ENCODE measurements at places on chromosomes 16 and 17.

GRCh38 chr16:7914748-7915147 is 582.1 kb downstream of the RBFOX1 start:
- DNase-seq, result no peak

DNA sequence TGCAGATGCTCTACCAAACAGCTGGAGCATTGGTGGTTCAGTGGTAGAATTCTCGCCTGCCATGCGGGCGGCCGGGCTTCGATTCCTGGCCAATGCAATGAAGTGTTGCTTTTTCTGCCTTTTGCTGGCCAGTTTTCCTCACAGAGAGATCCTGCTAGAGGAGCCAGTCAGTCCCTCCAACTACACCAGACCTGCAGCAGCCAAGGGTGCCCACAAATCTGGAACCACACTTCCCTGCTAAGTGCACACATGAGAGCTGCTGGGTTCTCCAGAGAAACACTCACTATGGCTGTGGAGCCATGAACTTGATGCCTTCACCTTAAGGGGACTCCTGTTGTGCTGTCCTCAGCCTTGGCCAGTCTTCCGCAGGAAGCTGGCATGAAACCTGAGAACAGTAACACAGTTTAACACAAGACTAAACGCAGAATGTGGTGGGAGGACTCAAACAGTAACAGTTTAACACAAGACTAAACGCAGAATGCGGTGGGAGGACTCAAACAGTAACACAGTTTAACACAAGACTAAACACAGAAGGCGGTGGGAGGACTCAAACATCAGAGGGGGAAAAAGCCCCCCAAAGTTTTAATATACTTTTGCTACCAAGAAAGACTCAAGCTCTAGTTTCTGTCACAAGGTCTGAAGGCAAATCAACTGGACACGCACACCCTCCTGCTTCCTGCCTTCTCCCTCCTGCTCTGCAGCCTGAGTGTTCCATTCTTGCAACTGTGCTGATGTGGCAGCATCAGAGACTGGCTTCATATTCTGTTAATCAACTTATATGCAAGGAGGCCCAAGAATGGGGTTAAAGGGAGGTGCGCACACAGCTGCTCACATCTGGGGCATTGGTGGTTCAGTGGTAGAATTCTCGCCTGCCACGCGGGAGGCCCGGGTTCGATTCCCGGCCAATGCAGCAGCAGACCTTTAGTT is 12.0 kb downstream of the VAC14 start:
- peak; percentile 88 for DNase-seq

GRCh38 chr17:81065500-81065899 is 30.5 kb downstream of the BAIAP2 start:
- DNase-seq, result peak; percentile 20

- peak; percentile 92 for DNase-seq
Observed at GRCh38 chr16:788399-789126, at the start of gene CHTF18. CHTF18 (plus strand) TSS chr16:788620; CDS start chr16:788685, 65 bp downstream.

GRCh38 chr17:39752241-39752881 is 14.6 kb downstream of the GRB7 start:
- DNase-seq, result no peak

GRCh38 chr17:68732301-68732749 is 131.2 kb upstream of the FAM20A start:
- DNase-seq, result peak; percentile 47

DNA sequence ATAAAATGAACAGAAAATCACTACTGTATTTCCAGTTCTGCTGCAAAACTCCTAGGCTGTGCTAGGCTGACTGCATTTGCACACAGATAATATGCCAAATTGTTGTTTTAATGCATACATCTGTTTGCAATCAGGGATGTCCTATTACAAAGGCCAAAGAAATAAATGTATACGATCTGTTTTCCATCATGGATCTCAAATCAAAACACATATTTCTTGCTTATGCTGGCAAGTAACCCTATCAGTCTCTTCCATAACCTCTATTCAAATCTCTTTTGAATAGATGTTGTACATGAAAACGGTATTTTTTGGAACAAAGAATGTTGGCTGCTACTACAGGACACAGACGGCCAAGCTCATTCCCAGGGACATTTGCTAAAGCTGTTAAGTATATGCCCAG is 56.6 kb downstream of the DUSP14 start:
- peak; percentile 3 for DNase-seq

DNA sequence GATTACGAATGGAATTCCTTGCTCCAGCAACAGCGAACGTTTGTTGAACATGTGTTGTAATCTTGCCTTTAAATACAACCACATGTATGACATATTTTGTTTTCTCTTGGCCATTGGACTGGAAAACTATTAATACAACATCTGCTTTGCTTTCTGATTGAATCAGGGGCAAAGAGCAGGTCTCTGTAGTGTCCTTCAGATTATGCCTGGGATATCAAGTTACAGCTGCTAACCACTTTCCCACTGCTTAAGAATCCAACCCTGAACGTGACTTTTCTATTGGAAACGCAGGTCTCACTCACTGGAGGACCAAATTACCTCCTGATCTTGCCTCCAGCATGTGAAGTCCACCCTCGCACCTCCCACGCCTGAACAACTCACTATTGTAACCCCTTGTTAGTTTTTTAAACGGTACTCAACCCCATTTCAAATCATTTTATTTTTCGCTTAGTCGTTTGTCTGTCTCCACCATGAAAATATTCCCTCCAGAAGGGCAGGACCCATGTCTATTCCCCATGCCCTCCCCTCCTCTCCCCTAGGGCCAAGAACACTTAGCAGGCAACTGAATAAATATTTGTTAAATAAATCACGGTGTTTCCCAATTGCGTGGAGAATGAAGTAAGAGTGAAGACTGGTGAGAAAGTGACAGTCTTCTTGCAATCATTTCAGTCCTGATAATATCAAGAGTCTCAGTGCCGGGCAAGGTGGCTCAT is 57.4 kb upstream of the MRTFB start:
- peak; percentile 92 for DNase-seq

- no peak for DNase-seq
Observed at GRCh38 chr17:57926723-57927047, 28.5 kb downstream of the CUEDC1 start.

DNA sequence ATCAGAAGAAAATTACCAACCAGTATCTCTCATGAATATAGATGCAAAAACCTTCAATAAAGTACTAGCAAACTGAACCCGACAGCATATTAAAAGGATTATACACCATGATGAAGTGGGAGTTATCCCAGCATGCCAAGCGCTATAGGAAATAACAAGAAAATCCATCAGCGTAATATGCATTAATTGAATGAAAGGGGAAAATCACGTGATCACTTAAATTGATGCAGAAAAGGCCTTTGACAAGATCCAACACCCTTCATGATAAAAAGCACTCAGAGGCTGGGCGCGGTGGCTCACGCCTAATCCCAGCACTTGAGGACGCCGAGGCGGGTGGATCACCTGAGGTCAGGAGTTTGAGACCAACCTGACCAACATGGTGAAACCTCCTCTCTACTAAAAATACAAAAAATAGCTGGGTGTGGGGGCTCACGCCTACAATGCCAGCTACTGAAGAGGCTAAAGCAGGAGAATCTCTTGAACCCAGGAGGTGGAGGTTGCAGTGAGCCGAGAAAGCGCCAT is 4.8 kb downstream of the CTRB2 start:
- DNase-seq, result no peak

DNA sequence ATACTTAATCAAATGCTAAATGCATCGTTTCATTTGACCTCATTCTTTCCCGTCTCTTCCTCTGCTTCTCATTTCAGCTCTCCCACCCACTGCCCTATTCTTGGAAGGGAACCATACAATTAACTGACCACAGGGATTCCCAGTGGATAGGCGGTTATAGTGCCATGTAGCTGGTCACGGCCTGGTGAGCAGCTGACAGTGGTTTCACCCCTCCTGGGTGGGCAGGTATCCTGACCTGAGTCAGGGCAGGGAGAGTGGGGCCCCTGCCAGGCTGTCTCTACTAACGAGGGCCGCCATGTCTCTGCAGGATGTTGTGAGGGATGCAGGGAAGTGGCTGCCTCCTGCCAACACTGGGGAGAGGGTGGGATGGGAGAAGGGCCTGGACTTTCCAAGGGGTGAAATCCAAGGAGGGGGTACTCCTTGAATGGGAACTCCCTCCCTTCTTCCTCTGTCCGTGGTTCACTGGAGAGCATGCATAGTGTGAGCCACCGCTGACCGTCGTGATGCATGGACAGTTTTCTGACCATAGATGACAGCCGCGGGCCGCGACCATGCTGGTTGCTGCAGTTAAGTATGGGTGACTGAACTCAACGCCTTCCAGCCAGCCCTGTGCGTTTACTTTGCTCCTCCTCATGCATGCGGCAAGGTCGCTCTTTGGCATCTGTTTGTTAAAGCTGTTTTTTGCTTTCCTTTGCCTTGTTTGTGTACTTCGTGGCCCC is 95.9 kb downstream of the RPTOR start:
- no peak for DNase-seq

DNA sequence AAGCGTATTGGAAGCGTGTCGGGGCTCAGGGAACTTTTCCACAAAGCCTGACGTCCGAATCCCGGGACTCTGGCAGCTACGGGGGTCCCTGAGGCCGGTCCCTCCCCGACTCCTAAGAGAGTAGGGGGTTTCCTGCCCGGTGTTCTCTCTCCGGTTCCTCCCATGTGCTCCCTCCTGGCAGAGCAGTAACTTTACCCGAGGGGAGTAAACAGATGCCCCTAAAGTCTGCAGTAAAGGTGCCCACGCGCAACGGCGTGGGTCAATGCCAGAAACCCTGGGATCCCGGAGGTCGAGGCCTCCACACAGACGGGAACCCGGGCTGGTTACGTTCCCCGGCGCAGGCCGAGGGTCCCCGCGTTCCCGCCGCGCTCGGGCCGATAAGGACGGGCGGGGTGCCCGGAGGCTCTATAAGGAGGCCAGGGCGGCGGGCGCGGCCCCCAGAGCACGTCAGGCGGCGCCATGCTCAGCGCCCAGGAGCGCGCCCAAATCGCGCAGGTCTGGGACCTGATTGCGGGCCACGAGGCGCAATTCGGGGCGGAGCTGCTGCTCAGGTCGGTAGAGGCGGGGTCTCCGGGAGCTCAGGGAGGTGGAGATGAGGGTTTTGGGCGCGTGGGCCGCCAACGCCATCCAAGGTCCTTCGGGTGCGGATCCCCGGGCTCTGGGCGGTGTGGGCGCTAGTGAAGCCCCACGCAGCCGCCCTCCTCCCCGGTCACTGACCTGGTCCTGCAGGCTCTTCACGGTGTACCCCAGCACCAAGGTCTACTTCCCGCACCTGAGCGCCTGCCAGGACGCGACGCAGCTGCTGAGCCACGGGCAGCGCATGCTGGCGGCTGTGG is at the start of gene HBM:
Gene HBM (plus strand): TSS at position 440 of the 836 bp plus-strand sequence. CDS start 20 bp downstream, at position 460.
- DNase-seq, result no peak

- DNase-seq, result peak; percentile 72
Observed at GRCh38 chr17:37068266-37068665, 119.5 kb downstream of the AATF start.

DNA sequence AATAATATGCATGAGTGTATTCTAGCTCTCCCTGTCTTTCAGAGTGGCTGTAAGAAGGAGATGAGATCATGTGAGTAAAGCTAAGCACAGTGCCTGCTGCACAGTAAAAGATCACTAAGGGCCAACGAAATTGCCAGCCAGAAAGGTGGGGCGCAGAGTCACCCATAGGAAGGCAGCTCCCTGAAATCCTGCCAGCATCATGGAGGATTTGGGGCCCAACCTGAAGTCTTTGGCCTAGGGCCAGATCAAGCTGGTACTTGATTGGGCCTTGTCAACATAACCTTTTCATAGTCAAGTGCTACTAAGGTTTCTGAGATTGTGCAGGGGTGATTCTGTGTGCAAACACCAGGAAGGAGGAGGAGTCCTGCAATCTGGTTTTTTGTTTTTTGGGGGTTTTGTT is 16.5 kb downstream of the SCNN1B start:
- DNase-seq, result no peak

GRCh38 chr16:50363656-50364055 is 5.1 kb downstream of the BRD7 start:
- DNase-seq, result no peak

- peak; percentile 41 for DNase-seq
Observed at GRCh38 chr16:3952737-3953131, 72.2 kb upstream of the CREBBP start.

- no peak for DNase-seq
Observed at GRCh38 chr16:75811020-75811634, 84.8 kb upstream of the CPHXL start.

DNA sequence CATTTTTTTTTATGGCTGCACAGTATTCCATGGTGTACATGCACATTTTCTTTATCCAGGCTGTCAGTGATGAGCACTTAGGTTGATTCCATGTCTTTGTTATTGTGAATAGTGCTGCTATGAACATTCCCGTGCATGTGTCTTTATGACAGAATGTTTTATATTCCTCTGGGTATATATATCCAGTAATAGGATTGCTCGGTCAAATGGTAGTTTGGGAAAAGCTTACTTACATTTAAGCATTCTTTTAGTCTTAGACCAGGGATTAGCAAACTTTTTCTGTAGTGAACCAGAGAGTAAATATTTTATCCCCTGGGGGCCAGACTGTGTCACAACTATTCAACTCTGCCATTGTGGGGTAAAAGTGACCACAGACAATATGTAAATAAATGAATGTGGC is 40.2 kb downstream of the MED13 start:
- DNase-seq, result no peak

DNA sequence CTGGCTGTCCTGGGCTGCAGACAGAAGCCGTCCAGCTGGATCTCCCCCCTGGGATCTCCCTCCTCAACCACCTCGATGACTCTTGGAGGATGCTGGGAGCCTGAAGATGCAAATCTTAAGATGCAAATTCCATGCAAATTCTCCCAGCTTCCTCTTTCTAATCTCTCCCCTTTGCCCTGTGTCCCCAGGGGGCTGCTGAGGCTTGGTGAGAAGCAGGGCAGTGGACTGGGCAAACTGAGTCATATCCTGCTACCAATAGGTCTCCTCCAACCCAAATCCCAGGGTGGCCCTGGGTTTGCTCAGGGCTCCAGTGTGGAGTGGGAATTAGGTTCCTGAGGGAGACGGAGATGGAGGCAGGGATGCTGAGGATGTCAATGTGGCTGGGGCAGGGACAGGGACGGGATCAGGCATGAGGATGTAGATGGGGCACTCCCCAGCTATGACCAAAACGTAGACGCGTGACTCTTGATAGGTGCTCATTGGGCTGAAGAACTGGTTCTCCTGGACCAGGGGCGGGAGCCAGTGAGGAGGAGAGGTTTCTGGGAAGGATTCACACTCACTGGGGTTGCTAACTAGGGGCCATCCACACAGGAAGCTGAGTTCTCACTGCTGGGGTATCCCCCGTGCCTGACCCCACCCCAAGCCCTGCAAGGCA is 3.6 kb upstream of the ALOX12B start:
- no peak for DNase-seq

GRCh38 chr17:76868176-76868668 is at the start of gene MGAT5B:
MGAT5B (plus strand) TSS chr17:76868404; CDS start chr17:76869030, 626 bp downstream.
- DNase-seq, result peak; percentile 75

- no peak for DNase-seq
Observed at GRCh38 chr17:40945414-40945813, 8.0 kb upstream of the KRT23 start.

DNA sequence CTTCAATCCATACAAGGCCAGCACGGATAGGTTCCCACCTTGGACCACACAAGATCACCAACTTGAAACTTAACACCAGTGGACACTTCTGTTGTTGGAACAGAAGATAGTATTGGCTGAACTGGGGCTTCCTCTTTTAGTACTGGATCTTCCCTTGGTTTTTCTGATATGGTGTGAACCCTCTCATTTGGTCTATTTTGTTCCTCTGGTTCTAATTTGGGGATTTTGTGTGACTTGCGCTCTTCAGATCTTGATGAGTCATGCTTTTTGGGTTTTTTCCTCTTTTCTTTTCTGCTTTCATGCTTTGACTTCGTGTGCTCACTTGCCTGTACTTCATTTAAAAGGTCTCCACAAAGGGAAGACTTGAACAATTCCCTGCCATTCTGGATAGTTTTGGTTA is 39.0 kb downstream of the SOST start:
- DNase-seq, result no peak

GRCh38 chr17:79393358-79394052 is 217.3 kb downstream of the RBFOX3 start:
- DNase-seq, result peak; percentile 39
